Fibroblast of the conjunctiva (primary cell): ENCODE measurements at places on chromosomes 3 and 15.

DNA sequence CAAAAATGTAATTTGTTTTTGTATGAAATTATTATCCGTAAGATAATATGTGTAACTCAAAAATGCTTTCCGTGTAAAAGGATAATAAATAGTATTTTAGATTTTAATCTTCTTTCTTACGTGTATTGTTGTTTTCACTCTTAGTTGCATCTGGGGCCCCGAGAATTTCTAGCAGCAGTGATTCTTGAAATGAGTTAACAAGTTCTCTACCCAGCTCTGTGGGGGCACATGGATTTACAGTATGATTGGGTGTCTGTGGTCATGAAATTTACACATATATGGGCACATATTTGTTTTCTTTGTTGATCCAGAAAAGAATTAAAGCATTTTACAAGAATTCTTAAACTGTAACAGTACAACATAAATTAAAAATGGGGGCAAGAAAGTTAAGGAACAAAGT lies 145.9 kb upstream of the LRRFIP2 start:
- no peak for DNase-seq

GRCh38 chr3:73540969-73541740 lies 83.6 kb downstream of the PDZRN3 start:
- no peak for DNase-seq

GRCh38 chr3:125647318-125648014 lies 52.2 kb upstream of the OSBPL11 start:
- no peak for DNase-seq

GRCh38 chr3:36546226-36546625 lies 165.9 kb downstream of the STAC start:
- DNase-seq, result no peak

GRCh38 chr15:83837945-83838571 lies 184.1 kb downstream of the ADAMTSL3 start:
- no peak for DNase-seq

- no peak for DNase-seq
Measured at GRCh38 chr3:119745942-119746341, 36.0 kb upstream of the NR1I2 start.

- DNase-seq, result no peak
Measured at GRCh38 chr15:85179700-85180099, 198.0 kb downstream of the PDE8A start.

GRCh38 chr15:31302778-31303725 lies 23.6 kb upstream of the KLF13 start:
- no peak for DNase-seq

GRCh38 chr3:26652164-26652563 lies 29.6 kb downstream of the LRRC3B start:
- DNase-seq, result no peak

GRCh38 chr3:169026543-169027182 lies 636.8 kb downstream of the MECOM start:
- DNase-seq, result peak; percentile 83

GRCh38 chr3:177710506-177710905 lies 513.2 kb upstream of the TBL1XR1 start:
- DNase-seq, result no peak

DNA sequence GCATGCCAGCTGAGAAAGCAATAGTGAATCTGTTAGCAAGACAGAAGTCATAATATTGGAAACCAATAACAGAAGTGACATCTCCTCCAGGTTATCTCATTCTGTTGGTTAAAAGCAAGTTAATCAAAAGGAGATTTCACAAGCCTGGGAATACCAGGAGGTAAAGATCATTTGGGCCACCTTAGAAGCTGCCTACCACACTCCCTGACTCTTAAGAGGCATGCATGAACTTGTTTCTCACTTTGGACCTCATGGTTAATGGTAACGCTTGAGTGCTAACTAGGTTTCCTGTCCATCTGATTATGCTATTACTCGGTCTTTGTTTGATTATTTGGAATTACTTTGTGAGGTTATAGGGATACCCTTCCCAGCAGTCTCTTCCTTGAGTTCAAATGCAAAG lies 650.8 kb upstream of the SGO1 start:
- no peak for DNase-seq

DNA sequence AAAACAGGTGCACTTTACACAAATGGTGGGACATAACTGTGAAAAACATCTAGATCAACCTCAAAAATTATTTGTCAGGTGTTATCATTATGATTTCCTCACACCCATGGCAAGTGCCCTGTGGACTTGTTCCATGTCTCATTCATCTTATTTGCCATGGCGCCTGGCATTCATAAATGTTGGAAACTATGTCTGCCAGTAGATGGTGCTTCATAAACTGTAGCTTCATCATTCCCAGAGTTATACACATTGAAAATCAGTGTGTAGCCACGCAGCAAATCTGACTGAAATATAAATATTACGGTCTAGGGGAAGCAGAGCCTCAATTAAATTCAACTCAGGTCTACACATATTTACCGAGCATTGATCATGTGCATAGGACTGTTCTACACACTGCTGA lies 90.7 kb downstream of the IMPG2 start:
- DNase-seq, result no peak

GRCh38 chr3:87191641-87192040 lies 35.5 kb upstream of the CHMP2B start:
- DNase-seq, result no peak

DNA sequence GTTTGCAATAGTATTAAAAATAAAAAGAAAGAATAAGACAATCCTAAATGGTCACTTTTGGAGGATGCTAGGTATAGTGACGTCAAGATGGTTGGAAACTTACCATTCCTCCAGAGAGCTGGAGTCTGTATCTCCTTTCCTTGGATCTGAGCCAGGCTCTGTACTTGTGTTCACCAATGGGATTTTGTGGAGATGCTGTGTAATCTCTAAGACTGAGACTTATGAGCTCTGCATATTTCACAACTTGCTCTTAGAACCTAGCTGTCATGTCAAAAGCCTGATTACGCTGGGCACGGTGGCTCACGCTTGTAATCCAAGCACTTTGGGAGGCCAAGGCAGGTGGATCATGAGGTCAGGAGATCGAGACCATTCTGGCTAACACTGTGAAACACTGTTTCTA lies 126.8 kb upstream of the CLSTN2 start:
- DNase-seq, result no peak

DNA sequence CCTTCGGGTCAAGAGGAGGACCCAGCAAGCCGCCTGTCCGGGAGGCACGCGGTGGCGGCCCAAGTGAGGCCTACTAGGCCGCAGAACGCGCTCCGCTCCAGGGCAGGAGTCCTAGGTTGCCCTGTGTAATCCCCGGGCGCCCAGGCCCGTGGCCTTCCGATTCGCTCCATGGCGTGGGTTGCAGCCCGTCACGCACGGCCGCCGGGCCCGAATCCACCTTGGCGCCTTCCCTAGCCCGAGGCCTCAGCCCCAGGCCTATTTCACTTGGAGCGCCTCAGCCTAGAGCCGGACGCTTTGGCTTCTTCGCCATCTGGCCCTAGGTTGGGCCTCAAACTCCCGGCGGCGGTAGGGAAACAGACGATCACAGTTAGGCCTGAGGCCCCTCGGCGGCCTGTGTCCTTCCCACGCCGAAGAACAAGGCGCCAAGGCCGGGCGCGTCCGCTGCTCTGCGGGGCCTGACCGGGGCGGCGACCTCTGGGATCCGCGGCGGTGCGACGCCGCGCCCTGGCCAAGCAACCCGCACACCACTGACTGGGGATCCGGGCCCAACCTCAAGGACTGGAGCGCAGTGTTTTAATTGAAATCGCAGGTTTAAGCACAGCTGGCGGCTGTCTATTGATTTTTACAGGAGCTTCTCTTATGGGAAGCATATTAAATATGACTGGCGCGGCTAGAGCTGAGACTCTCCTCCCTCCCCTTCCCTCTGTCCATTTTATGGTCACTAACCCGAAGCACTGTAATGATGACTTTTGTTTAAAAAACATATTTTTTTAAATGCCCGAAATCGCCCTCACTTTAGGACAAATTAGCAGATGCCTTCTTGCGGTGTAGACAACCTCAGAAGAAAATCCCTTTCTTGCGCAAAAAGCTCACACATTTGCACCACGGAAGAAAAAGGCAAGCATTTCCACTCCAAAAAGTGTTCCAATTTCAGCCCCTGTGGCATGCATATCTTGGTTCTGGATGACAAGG lies 3.8 kb upstream of the FEZF2 start:
- no peak for DNase-seq

DNA sequence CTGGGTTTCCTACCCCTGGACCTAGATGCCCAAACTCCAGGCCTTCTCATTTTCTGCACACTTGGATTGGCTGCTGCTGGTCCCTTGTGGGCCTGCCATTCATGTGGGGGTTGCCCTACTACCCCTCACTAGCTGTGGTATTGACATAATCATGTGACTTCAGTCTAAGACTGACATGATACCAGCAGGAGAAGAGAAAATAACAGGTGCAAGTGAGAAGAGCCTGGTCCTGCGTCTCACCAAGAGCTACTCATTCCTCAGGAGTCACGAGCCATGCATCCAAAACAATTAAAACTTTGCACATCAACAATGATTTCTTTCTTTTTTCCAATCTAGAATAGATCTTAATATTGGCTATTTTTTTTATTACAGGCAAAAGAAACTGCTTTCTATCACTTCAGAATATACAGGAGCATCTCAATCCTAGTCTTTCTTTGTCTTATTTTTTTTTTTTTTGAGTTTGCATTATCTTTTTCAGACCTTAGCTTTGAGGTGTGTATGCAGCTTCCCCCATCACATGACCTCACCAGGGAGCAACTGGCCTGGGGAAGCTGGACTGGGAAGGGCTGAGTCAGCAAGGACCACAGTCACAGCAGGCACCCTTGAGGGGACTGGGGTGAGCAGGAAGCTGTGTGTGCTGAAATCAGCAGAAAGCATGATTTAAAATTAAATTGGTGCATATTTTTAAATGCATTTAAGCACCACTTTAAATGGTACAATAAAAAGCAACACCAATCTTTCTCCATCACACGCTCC lies 27.6 kb downstream of the SLC9A9 start:
- DNase-seq, result no peak

GRCh38 chr3:51759203-51759602 lies 19.8 kb downstream of the IQCF6 start:
- no peak for DNase-seq

- DNase-seq, result peak; percentile 8
Measured at GRCh38 chr3:109257269-109257668, 59.0 kb downstream of the DPPA2 start.

DNA sequence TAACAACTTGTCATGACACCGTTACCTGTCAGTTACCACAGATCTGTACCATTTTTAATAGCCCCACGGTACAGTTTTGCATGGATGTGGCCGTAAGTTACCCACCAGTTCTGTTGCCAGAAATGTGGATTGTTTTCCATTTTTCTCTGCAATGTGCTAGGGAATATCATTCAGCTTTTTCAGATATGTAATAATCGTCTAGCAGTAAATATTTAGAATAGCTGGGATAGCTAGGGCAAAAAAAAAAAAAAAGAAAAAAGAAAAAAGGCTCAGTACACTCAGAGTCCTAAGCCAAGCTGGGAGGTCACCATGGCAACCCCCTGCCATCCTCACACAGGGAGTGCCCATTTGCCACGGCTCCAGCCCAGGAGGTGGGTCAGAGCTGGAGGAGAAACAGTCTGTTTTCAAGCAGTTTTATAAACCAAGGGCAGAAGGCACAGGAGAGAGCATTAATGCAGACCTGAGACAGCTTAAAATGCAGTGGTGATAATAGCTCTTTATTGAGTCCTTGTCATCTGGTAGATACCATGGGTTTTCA lies 25.2 kb downstream of the PAQR5 start:
- no peak for DNase-seq

- DNase-seq, result no peak
Measured at GRCh38 chr15:70920981-70921696, 28.5 kb downstream of the LRRC49 start.

DNA sequence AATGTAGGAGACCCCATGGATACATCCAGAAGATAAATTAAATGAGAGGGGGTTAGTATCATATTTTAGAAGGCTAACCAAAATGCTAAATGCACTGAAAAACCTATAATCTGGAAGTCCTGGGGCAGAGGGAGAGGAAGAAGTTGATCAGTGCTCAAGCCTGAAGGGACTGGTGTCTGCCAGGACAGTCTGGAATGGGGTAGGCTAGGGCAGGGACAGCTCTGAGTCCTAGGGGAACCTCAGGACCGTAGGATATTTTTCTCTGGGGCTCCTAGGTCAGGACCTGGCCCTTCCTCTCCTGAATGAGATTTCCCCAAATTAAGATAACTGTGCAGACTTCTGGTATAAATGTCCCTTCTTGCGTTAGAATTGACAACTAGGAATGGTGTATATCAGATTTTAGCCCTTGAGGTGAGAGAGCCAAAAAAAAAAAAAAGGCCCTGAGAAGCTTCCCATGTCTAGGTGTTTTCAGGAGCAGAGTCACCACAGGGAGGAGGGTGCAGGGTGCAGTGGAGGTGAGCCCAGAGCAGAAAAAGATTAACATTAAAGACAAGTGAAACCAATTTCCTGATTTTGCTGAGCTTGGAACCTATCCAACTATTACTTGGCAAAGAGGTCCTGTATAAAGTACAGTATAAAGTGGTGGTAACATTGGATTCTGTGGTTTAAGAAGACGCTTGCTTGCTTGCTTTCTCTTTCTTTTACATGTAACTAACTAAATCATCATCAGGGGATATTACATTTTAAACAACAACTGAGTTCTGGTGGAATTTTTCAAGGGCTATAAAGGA lies 63.5 kb downstream of the HACD2 start:
- DNase-seq, result no peak

- no peak for DNase-seq
Measured at GRCh38 chr15:19987389-19988048, 554.1 kb downstream of the GOLGA6L6 start.

GRCh38 chr3:178966299-178967176 lies 105.1 kb downstream of the ZMAT3 start:
- DNase-seq, result peak; percentile 24

GRCh38 chr3:150469031-150469930 lies 61.2 kb downstream of the TSC22D2 start:
- peak; percentile 79 for DNase-seq

DNA sequence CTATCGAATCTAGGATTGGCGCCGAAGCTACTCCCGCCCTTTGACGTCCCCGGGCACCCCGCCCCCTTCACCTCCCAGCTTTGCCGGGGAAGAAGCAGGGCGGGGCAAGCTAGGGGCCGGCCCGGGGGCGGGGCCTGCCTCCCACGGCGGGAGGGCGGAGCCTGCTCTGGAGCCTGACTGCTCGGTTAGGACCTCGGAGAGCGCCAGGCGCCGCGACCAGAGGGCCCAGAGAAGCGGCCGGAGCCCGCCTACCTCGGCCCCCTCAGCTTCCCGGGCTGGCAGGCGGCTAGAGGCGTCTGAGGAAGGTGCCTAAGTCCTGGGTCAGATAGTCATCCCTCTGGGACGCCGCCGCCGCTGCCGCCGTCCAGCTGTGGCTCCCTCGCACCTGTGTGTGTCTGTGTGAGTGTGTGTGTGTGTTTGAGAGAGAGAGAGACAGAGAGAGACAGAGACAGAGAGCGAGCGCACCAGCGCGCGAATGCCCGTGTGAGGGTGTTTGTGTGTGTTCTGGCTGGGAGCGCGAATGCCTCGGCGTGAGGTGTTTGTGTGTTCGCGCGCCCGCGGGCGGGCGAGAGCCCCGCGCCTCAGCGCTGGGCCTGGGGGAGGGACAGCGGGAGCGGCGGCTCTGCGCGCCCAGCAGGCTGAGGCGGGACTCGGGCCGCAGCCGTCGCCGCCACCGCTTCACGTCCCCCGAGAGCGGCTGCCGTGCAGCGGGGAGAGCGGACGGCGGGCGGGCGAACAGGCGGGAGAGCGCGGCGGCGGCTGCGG lies at the start of gene STXBP5L:
Gene STXBP5L (plus strand): TSS at position 176 of the 765 bp plus-strand sequence. CDS start 1,374 bp downstream, outside the sequence.
- DNase-seq, result peak; percentile 8
